NCI-H1417 (cell line): ENCODE measurements at places on chromosomes 2 and 18.

- no peak for DNase-seq
Measured at GRCh38 chr2:65727816-65728215, 295.4 kb upstream of the SPRED2 start.

- DNase-seq = peak; percentile 52
Measured at GRCh38 chr2:75729861-75730260, 19.1 kb upstream of the GCFC2 start.

DNA sequence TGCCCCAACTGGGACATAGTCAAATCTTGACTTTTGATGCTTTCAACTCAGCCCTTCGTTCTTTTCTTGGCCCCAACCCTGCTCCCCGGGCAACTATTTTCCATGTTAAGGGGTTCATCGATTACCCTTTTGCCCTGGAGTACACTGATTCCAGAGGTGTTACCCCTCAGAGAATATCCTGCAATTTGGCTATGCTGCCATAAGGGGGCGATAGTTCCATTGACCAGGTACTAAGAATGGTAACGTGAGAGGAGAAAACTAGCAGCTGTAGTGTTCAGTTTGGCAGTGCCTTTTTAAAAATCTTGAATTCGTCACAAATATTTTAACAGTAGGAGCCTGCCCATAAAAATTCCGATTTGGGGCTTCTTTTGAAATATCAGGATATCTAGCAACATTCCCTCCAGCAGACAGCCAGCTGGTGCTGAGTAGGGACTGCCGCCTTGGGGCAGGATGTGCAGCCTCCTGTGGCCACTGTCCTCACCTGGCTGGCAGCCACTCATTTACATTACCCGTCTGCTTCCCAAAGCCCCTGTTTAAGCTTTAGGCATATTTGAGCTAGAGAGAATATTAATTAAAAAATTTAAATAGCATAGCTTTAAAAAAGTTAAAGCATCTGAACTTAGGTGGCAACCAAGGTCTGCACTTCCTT, 146.3 kb upstream of the SKOR2 start:
- DNase-seq = peak; percentile 63

DNA sequence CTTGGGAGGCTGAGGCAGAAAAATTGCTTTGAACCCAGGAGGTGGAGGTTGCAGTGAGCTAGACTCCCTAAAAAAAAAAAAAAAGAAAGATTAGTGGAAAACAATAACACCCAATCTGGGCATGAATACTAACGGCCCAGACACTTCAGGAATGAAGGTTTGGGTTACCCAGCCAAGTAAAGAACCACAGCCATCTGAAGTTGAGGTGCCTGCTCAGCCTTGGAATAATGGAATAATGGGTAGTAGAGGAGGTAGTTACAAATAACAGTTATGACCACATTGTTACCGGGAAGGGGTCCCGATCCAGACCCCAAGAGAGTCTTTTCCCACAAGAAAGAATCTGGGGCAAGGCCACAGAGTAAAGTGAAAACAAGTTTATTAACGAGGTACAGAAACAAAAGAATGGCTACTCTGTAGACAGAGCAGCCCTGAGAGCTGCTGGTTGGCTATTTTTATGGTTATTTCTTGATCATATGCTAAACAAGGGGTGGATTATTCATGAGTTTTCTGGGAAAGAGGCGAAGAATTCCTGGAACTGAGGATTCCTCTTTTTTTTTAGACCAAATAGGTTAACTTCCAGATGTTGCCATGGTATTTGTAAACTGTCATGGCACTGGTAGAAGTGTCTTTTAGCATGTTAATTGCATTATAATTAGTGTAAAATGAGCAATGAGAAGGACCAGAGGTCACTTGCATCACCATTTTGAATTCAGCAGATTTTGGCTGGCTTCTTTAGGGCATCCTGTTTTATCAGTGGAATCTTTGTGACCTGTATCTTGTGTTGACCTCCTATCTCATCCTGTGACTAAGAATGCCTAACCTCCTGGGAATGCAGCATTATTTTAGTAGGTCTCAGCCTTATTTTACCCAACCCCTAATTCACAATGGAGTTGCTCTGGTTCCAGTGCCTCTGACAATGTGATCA, 96.2 kb upstream of the HAAO start:
- DNase-seq = no peak

DNA sequence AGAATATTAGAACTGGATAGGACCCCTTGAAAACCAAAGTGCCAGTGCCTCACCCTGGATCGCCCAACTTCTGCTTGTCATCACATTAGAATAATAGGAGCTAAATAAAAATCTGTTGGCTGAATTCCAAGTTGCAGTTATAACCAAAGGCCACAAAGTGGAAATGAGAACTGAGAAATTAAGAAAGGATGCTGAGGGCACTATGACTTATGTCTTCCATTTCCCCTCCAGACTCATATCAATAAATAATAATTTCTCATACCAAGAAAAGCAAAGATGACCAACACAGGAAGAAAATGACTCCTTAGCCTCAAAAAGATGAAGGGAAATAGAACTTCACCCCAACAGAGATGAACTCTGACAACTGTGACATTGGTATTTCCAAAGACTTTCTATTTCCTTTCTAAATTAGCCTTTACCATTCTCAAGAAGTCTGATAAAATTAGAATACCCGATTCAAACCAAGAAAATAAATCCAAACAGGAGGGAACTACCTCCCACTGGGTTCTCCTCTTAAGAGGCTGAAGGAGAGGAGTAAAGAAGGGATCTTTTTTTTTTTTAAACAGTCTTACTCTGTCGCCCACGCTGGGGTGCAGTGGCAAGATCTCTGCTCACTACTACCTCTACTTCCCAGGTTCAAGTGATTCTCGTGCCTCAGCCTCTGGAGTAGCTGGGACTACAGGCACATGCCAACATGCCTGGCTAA, 46.5 kb upstream of the EPG5 start:
- no peak for DNase-seq

- no peak for DNase-seq
Measured at GRCh38 chr2:197558393-197558792, 42.5 kb downstream of the MOB4 start.

- no peak for DNase-seq
Measured at GRCh38 chr2:197307933-197308521, 2.6 kb downstream of the ANKRD44 start.

- DNase-seq = no peak
Measured at GRCh38 chr2:204108781-204109295, 172.3 kb downstream of the ICOS start.

GRCh38 chr18:51169731-51170130, 27.8 kb downstream of the MEX3C start:
- DNase-seq = no peak

- DNase-seq = no peak
Measured at GRCh38 chr2:45207101-45207500, 197.8 kb upstream of the SIX2 start.

- DNase-seq = no peak
Measured at GRCh38 chr18:41948544-41949110, 6.4 kb upstream of the PIK3C3 start.

DNA sequence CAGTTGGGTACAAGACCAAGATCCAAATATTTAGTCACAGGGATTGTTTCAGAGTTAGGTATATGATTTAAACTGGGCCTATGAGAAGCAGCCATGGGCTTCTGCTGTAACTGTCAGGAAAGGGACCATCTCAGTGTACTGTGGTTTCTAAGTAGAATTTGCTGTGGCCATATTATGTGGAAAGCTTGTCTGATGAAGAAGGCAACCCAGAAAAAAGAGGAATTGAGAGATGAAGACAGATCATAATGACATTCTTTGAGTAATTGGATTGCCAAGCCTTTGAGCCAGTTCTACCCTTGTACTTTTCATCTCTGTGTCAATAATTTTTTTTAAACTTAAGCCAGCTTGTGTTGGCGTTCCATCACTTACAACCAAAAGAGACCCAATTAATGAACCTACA, 259.6 kb downstream of the NUP35 start:
- no peak for DNase-seq

GRCh38 chr2:120298173-120298835, 45.7 kb downstream of the RALB start:
- no peak for DNase-seq

GRCh38 chr2:31083234-31083993, 54.8 kb downstream of the GALNT14 start:
- DNase-seq = no peak

GRCh38 chr2:212427638-212428037, 111.0 kb downstream of the ERBB4 start:
- no peak for DNase-seq

GRCh38 chr2:24507549-24507948, 16.5 kb downstream of the NCOA1 start:
- DNase-seq = no peak

- no peak for DNase-seq
Measured at GRCh38 chr2:152730591-152731333, 12.3 kb downstream of the ARL6IP6 start.

GRCh38 chr2:144595279-144595678, 75.4 kb upstream of the ZEB2 start:
- no peak for DNase-seq

DNA sequence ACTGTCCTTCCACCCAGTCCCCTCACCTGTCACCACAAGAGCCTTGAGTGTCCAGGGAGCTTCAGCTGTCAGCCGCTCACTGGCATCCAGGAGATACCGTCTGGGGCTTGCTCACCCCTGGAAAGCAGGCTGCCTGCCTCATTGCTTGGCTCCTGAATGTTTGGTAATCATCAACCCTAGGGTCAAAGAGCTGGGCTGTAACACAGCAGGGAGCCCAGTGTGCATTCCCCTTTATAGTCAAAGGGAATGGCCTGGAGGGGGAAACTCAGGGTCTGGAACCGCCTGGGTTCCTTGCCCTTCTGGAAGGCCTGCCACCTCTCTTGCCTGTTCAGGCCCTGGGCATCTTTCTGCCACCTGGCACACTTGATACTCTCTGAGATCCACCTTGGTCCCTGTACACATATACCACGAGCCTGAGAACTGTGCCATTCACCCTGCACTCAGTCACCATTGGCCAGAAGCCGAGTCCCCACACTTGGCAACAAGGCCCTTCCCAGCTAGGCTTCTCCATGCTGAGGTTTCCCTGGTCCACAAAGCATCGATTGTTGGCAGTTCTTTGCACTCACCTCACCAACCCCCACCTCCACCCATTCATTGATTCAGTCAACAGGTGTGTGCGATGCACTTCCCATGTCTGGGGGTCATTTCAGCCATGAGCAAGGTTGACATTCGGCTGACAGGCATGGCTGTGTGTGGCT, 35.0 kb downstream of the TPRKB start:
- DNase-seq = no peak

GRCh38 chr2:80154231-80154915, 150.2 kb downstream of the LRRTM1 start:
- DNase-seq = no peak

DNA sequence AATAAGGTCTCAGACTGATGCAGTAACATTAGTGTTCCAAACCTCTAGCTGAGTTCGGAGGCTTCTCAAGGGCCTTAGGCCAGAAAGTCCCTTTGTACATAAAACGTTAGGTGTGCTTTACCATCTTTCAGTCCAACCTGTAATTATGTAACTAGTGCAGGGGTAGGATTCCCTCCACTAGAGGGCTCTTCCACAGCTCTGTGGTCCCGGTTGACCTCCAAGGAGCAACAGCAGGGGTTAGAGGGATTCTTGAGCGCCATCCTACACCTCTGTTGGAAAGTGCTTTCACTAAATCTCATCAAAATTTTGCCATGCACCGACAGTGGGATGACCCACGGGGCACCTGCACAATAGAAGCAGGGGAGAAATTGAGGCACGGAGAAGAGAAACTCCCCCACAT, 155.8 kb upstream of the LRP1B start:
- DNase-seq = no peak

- DNase-seq = no peak
Measured at GRCh38 chr2:138475277-138475776, 26.2 kb upstream of the SPOPL start.

- DNase-seq = no peak
Measured at GRCh38 chr2:148926981-148927401, 52.0 kb downstream of the KIF5C start.

DNA sequence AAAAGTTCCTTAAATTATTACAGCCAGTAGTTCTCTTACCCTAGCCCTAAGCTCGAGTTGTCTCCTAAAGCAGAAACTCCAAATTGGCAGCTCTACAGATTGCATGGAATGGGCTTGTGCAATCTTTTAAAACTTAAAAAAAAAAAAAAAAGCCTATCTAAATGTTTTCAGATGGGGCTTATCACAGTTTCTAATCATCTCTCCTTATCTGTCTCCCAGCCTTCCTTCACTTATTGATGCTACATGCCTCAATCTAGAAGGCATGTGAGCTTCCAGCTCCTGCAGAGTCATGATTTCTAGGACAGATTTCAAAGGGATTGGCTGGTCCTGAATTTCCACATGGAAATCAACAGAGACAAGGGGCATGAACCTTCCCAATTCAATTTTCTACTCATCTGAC, 33.1 kb upstream of the PELI1 start:
- DNase-seq = no peak

DNA sequence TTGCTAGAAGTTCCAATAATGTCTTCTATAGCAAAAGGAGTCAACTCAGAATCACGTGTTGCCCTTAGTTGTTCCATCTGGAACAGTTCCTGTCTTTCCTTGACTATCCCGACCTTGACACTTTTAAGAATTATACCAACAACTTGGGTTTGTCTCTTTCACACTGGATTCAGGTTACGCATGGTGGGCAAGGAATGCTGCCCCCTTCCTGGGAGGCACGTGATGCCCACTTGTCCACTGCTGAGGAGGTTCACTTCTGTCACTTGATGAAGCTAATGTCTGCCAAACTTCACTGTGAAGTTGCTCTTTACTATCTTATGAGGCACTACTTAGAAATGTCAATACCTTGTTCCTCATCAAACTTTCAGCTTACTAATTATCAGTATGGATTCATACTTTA, 5.3 kb downstream of the COX5B start:
- DNase-seq = no peak

DNA sequence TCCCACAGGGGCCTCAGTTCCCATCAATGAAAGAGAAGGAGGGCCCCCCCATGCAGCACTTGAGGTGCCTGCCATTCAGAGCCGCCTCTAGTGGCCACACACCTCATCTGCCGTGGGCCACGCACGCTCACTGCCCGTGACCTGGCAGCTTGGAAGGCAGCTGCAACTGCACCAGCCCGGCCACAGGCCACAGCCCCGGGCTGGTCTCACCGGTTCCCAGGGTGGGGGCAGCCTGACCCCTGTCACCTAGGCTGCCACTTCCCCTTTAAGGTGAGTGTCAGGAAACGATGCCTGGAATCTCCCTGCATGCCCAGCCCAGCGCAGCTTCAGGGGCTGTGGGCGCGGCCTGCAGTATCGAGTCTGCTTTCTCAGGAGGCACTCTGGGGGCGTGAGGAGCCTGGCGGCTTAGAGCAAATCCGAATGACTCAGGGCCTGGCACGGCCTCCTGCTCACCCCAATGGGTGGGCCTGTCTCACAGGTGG, 2.6 kb downstream of the MAB21L4 start:
- no peak for DNase-seq

GRCh38 chr2:120503793-120504571, 158.0 kb downstream of the INHBB start:
- DNase-seq = no peak

- no peak for DNase-seq
Measured at GRCh38 chr2:221106241-221106640, 465.9 kb downstream of the EPHA4 start.

GRCh38 chr2:46381263-46381849, 84.1 kb downstream of the EPAS1 start:
- DNase-seq = no peak
